ENCODE measurements at places on chromosomes 11 and 22.

DNA sequence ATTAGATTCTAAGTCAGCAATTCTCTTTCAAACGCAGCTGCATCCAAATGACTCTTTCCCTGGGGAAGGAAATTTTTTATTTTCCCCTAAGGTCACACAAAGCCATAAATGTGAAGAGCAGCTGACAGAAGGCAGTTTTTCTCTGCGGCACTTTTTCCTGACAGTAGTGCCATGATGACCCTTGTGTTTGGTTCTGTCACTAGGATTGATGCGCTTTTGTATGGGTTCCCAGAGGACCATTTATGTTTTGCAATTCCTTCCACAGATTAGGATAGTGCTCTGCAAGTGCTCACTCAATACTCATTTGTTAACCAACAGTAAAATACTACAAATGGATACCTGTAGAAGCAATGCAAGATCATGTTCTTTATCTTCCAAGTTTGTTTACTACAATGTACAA is 359.6 kb upstream of the CTSC start:
- DNase-seq: no peak

DNA sequence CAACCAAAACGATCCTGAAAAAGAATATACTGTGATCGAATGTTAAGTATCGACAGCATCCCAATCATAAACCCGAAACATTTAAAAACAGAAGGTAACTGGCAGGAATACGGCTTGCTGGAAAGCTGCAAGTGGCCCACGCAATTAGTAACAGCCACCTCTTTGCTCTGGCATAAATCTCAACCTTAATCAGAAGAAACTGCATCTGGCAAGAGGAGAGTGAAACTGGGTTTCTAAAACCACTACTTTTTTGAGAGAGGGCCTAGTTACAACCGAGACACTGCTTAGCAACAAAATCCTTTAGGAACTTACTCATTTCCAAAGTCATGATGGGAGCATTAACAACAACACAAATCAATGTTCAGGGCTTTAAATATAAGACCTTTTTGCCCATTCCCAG is 7.9 kb downstream of the NCAPD3 start:
- no peak for DNase-seq

GRCh38 chr11:86518211-86518610 is 143.5 kb downstream of the CCDC81 start:
- no peak for DNase-seq

DNA sequence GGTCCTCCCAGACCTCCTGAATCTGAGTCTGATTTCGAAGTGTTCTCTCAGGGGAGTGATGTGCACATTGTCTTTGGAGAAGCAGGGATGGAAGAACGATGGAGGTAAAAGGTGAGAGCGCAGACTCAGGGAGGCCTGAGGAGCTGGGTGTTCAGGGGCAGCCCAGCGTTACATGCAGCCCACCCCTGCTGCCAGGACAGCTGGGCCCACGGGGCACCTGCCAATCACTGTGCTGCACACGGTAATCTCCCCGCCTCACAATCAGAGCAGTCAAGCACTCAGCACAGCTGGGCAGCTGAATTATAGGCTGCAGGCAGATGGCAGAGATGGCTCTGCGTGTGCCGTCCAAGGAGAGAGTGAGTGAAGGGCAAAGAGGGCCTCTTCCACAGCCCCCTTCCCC is 17.9 kb upstream of the HTR3A start:
- no peak for DNase-seq

DNA sequence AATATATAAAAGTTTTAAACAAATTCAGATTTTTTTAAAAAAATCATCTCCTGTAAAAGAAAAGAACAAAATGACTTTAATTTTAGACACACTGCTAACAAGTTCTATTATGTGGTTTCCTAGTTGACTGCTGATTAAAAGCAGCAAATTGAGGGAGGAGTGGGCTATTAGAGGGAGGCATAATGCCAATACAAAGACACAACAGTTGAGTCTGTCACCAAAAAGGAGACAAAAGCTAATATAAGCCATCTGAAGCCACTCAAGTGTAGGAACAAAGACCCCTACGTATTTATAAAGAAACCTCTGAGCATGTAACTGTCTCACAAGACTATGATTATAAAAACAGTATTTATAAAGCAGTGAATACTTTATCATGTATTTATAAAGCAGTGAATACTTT is 28.6 kb downstream of the TMEM123 start:
- no peak for DNase-seq

DNA sequence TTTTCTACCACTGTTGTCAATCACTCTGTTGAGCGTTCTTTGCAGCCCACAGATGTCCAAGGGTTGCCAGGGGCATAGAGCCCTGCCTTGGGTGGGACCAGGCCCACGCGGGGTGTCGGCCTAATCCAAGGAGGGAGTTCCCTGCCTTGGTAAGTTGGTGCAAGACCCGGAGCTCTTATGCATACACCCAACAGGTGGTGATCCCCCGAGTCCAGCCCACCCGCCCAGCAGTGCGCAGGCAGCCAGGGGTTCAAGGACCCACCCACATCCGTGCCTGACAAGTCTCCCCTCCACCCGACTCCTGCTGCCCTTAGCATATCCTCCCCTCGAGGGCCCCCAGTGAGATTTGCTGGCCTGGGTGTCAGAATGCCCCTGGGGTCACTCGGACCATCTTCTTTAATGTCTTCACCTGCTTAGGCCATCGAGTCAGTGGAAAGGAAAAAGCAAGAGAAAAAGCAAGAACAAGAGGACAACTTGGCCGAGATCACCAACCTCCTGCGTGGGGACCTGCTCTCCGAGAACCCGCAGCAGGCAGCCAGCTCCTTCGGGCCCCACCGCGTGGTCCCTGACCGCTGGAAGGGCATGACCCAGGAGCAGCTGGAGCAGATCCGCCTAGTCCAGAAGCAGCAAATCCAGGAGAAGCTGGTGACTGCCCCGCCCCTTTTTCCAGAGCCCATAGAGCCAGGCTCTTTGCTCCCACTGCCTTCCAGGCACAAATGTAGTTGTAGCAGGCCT is 12.2 kb downstream of the RIBC2 start:
- no peak for DNase-seq

DNA sequence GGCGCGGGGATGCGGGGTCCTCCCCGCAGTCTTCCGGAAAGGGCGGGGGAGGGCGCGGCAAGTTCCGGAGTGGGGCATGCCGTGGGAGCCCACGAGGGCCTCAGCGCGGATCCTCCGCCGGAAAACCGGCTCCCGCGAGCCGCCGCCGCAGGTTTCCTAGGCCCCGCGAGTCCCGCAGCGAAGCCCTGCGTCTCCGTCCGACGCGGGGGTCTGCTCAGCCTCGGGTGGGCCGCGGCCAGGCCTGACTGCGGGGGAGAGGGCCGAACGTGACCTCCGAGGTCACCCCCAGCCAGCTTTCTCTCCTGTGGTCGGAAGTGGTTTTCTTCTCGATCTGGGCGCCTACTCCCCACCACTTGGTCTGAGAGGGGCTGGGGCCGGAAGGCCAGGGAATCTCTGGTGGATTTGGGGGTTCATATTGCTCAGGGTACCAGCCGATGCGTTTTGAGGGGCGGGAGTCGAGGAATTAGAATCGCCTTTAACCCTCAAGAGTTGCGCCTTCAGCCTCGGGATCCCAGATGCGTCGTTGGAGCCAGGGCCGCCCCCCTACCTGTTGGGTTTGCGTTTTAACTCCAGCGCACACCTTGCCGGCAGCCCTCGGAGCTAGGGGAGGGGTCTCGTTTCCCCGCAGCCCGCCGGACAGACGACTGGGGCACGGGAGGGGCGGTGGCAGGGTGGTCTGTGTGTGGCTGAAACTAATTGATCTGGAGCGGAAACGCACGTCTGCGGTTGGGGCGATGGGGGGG is 3.6 kb upstream of the CCND1 start:
- DNase-seq: no peak

- DNase-seq: no peak
Observed at GRCh38 chr11:67641338-67642172, 2.0 kb upstream of the TBX10 start.

DNA sequence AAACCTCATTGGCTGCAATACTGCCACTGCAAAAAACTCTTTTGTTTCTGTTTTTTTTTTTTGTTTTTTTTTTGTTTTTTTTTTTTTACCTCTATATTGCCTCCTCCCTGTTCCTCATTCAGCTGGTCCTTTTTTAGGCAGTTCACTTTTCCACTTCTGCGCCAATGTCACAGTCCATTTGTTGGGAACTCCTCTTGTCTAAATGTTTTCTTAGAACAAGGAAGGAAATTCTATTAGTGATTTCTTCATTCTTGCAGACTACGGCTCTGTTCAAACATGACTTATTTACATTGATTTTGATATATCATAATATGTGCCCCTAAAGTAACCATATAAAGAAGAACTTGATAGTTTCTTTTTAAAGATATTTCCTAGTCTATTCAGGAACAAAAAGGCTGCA is 2.9 kb downstream of the FAM118B start:
- no peak for DNase-seq

GRCh38 chr11:117931331-117931950 is 2.2 kb upstream of the TMPRSS13 start:
- DNase-seq: no peak

- DNase-seq: no peak
Observed at GRCh38 chr22:37017356-37017755, 1.9 kb downstream of the TST start.

All from HS-5 (cell line).